ENCODE measurements at places on chromosomes 1 and 21.

DNA sequence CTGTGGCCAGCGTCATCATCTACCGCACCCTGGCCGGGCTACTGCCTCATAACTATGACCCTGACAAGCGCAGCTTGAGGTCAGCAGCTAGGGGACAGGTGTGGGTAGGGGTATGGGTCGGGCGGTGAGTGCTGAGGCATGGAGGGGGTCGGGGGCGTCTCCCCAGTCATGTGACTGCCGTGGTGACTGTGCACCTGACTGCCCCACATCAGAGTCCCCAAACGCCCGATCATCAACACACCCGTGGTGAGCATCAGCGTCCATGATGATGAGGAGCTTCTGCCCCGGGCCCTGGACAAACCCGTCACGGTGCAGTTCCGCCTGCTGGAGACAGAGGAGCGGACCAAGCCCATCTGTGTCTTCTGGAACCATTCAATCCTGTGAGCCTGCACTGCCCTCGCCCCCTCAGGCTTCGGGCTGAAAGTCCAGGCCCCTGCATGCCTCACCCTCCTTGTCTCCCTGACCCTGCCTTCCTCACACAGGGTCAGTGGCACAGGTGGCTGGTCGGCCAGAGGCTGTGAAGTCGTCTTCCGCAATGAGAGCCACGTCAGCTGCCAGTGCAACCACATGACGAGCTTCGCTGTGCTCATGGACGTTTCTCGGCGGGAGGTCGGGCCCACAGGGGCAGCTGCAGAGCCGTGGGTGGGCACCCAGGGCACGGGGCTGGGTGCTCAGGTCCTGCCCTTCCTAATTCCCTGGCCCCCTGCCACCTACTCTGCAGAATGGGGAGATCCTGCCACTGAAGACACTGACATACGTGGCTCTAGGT, 13.5 kb downstream of the PSRC1 start:
- no peak for DNase-seq

DNA sequence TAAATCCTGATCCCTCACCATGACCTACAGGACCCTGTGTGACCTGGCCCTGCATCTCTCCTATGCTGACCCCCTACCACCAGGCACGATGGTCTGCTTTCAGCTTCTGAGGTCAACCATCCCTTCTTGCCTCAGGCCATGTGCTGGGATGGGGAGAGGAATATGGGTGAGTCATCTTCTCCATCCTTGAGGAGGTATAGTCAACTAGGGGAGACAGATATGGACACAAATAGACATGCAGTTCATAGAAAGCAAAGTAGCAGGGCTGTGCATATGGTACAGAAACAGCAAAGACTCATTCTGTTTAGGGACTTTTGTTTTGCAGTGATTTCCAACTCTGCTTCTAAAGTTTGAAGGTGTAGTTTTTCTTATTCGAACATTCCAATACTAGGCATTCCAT, 250.8 kb upstream of the FGGY start:
- DNase-seq, result no peak

GRCh38 chr1:194280463-194280862, 1094.0 kb upstream of the B3GALT2 start:
- DNase-seq, result no peak

- DNase-seq, result no peak
Observed at GRCh38 chr1:71745326-71745725, 537.0 kb downstream of the NEGR1 start.

DNA sequence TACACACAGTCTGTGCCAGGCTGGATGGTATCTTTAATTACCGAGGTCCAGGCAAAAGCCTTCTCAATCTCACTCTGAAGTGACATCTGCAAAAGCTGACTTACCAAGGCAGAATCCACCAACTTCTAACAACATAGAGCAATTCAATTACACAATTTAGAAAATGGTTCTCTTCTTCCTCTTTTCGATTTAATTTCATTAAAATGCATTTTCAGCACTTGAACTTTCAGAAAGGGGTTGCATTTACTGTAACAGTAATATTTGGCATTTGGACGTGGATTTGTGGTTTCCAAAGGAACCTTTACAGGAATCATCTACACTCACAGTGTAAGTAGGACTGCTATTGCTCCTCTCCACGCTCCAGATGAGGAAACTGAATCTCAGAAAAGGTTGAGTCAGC, 53.3 kb downstream of the ERO1B start:
- no peak for DNase-seq

GRCh38 chr1:155110381-155110780, 17.3 kb upstream of the EFNA1 start:
- DNase-seq, result no peak

GRCh38 chr1:228987736-228988506, 252.6 kb downstream of the RHOU start:
- peak; percentile 43 for DNase-seq

DNA sequence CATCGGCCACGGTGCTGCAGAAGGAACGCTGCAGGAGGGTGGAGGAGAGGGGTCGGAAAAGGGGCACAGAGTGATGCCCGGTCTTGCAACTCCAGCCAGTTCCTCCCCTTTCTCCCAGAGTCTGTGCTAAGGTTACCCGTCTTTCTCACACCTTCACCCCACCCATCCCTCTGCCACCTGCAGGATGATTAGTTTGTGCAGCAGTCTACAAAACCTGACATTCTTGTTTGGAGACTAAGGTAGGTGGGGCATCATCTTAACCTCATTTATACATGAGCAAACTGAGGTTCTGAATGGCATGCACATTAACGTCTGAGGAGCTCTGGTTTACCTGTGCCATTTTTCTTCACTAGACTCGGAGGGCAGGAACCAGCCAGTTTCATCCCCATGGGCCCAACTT, 232.3 kb downstream of the GRIK3 start:
- DNase-seq, result no peak

DNA sequence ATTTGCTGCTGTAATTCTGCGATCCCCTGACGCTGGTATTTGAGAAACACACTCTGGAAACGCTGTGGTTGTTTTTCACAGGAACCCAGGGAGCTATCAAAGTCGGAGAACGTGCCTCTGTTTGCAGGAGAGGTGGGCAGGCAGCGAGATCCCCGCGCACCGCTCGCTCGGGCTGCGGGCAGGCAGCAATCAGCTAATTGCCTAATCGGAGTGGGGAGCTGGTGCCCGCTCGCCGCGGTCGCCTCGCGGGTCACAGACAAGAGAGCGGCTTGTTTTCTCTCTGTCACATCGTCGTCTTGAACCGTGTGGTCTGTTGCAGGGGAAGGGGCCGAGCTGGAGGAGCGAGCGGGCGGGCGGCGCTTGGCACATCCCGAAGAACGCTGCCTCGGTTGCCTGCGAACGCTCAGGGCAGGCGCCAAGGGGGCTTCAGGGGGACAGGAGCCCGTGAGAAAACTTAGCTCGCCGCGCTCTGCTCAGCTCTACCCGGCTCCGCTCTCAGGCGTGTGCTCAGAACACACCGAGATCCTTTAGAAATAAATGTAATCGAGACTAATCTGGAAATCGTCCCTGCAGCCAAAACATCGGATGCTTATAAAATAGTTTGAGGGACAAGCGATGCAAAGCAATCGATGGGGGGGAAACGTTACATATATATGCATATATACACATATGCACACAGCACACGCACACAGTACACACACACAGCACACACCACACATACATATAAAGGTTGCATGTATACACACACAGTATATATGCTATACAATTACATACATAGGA, 93.6 kb upstream of the SMYD2 start:
- DNase-seq, result peak; percentile 62

DNA sequence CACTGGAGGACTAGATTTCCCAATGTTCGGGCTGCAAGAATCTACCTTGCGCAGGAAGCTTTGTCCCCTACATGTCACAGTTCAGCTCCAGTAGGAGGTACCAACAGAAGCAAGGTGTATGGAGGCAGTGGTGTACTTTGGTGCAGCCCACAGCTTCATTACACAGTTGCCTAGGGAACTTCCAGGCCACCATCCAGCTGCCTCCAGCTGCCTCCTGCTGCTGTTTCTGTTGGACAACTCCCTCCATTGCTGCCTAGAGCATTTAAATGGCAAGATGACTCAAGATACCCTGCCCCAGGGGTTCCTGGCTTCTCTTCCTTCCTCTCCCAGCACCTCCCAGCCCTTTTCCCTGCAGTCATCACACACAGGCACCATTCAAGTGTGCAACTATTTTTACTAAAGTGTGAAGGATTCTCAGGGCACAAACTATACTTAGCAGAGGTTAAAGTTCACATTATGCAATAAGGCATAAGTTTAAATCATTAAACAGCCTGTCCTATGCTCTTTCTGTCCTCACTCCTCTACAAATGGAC, 39.0 kb upstream of the ATP1A1 start:
- peak; percentile 79 for DNase-seq

GRCh38 chr1:23576338-23577055, 17.2 kb upstream of the ID3 start:
- DNase-seq, result no peak

DNA sequence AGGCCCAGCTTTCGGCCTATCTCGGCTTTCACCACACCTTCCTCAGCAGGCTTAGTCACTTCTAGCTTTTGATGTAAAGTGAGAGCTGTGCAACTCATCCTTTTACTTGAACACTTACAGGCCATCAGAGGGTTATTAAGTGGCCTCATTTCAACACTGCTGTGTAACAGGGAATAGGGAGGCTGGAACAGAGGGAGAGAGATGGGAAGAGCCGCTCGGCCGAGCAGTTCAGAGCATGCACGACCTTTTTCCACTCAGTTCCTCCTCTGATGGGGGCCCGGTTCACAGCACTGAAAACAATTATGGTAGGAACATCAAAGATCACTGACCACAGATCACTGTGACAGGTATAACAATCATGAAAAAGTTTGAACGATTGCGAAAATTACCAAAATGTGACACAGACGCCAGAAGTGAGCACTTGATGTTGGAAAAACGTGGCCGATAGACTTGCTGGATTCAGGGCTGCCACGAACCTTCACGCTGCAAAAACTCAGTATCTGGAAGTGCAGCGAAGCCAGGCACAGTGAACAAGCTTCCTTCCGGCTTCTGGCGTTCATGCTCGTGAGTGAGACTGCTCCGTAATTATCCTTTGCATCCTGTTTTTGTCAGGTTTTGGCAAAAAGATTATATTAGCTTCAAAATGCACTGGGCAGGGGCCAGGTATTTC, 28.6 kb downstream of the AGPAT3 start:
- DNase-seq, result no peak

- peak; percentile 42 for DNase-seq
Observed at GRCh38 chr1:203204756-203205155, 18.3 kb upstream of the CHI3L1 start.

DNA sequence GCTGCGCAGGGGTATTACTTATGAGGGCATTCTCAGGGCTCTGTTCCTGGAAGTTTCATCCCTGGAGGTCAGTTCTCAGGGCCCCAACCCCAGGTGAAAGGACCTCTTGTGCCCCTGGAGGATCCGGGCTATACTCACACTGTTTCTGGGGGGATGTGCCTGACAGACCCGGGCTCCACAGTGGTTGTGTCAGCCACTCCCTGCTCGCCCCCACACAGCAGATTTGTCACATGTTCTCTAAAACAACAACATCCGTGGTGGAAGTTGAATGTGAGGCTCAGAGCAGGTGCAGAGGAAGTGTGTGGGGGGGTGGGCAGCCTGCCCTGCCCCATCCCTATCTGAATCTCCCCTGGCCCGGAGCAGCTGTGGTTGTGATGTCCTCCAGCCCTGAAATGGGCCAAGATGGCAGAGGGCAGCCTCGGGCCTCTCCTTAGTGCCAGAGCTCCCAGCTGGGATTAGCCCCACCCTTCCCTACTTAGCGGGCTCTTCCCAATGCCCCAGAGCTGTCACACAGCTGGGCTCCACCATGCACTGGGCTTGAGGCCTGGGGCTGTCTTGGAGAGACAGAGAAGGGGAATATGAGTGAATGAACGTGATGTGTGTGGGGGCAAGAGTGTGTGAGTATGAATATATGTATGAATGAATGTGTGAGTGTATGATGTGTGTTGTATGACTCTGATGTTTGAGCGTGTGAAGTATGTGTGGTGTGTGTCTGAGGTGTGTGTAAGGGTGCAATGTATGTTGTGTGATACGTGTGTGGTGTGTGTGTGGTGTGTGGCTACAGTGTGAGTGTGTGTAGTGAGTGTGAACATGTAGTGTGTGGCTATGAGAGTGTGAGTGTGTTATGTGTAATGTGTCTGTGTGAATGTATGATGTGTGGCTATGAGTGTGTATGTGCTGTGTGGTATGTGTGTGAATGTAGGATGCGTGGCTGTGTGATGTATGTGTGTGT, 1.5 kb upstream of the FCMR start:
- no peak for DNase-seq

DNA sequence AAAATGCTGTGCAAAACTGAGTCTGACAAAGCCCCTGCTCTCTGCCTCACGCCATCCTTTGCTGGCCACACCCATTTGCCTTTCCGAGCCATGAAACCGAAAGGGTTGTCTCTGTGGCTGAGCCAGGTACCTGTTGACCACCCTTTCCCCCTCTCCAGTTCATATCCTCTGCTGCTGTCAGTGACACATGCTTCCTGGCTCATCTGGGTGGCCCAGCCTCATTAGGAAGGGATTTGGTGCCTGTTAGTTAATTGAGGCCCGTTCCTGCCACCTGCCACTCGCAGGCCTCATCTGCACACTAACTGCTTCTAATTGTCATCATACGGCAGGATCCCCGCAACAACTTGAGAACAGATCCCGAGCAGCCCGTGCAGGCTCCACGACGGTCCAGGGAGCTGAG, 79.2 kb downstream of the OLIG1 start:
- no peak for DNase-seq

GRCh38 chr21:36549470-36549869, 69.5 kb upstream of the CLDN14 start:
- no peak for DNase-seq

- DNase-seq, result no peak
Observed at GRCh38 chr1:247738315-247738714, at the start of gene OR14K1. OR14K1 (plus strand) TSS chr1:247738615; CDS start chr1:247738615, 0 bp downstream.

GRCh38 chr1:187931776-187932175, 1103.0 kb downstream of the PLA2G4A start:
- DNase-seq, result no peak

GRCh38 chr1:154819628-154820590, 50.2 kb downstream of the KCNN3 start:
- no peak for DNase-seq

DNA sequence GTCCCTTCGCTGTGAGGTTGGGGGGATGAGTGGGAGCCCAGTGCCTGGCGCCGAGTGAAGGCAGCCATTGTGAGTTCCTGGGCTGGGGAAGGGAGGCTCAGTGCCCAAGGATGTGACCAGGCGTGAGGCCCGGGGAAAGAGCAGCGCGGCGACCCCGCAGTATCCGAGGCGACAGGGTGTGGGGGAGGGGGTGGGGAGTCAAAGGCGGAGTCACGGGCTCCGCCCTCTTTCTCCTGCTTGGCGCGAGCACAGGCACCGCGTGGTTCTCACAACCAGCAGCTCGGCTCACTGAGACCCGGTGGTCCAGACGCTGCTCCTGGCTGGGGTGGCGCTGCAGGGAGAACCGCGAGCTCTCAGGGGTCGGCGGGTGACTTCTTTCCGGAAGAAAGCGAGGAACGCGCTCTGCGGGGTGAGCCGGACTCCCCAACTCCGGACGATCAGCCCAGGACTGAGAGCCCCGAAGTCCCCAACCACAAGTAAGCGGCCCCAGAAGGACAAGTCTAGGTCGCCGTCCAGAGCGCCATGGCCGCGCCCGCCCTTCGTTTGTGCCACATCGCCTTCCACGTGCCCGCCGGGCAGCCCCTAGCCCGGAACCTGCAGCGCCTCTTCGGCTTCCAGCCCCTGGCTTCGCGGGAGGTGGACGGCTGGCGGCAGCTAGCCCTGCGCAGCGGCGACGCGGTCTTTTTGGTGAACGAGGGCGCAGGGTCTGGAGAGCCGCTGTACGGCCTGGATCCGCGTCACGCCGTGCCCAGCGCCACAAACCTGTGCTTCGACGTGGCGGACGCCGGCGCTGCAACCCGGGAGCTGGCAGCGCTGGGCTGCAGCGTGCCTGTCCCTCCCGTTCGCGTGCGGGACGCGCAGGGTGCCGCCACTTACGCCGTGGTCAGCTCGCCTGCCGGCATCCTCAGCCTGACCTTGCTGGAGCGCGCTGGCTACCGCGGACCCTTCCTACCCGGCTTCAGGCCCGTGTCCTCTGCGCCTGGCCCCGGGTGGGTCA, at the start of gene HPDL:
HPDL (plus strand) TSS at position 269 of the 997 bp plus-strand sequence; CDS start at position 523, 254 bp downstream.
- DNase-seq, result peak; percentile 59
